ENCODE measurements at places on chromosomes 6 and 20.

DNA sequence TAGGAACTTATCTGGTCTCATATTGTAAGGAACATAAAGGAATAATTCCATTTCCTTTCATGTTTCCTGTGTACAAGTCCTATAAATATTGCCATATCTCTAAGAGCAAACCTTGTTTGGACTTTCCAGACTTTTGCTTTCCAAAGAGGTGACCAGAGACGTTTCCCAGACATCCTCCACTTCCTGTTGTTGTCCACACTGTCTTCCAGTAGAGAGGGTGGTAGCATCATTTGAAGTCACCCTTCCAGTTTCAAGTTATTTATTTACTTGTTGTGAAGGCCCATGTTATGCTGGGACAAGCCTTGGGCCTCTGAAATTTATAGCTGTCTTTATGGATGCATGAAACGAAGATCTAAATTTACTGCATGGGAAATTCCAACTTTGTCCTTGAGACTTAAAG lies 10.6 kb upstream of the TGM3 start:
- no peak for DNase-seq

- peak; percentile 57 for DNase-seq
Observed at GRCh38 chr6:137647762-137648447, 153.7 kb upstream of the OLIG3 start.

GRCh38 chr6:115613488-115613887 lies 447.2 kb downstream of the FRK start:
- DNase-seq: peak; percentile 98

- DNase-seq: peak; percentile 68
Observed at GRCh38 chr6:113102761-113103160, 754.4 kb upstream of the MARCKS start.

Measured in fibroblast of mammary gland (primary cell).